ENCODE measurements at places on chromosomes 5 and 9.

GRCh38 chr5:120254385-120254784 is 209.7 kb upstream of the PRR16 start:
- no peak for DNase-seq

DNA sequence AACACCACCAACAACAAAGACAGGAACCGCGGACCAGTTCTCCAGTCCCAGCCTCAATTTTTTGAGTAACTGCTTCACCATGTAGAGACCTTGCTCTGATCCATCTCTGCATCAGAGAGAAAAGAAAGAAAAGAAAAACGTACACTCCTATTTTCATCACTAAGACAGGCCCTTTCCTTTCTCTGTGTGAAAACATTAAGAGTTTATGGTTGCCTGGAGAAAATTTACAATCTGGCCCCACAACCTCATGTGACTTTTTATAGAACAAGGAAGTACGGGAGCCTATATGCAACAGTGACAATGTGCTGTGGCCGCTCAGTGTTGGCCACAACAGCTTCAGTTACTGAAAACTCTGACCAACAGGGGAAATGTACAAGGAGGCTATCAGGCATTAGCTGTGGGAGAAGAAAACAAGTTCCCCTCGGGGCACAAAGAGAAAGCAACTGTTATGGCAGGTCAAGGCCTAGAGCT is 272.9 kb upstream of the PTGER4 start:
- DNase-seq, result no peak

DNA sequence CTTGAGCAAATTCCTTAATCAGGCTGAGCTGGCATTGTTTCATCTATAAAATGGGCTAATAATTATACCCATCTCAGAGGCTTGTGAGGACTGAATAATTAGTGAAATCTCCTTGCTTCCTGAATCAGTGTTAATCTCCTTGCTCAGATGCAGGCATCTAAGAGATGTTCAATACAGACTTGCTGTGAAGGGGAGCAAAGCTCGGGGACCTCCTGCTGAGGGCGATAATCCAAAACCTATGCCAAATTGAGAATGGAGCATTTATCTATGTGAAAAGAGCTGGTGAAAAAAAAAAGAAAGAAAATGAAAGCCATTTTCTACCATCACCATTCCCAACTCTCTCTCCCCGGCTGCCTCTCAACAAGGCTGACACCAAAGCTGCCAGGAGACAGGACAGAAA is 37.3 kb downstream of the ADRA1B start:
- no peak for DNase-seq

DNA sequence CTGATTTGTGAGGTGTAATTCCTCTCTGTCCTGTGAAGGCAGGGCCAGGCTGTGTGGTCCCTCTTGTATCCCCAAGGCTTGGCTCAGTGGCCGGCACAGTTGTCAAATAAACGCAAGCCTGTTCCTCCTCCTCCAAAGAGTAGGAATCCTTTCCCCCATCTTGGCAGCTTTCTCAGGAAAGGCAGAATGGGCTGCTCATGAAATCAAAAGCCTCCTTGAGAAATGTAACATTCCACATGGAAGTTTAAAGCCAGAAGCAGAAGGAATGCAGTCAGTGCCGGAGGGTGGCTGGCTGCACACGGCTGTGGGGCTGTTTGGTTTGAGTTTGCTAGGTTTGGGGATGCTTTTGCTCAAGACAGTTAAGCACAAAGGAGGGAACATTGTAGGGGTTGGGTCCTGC is 34.5 kb upstream of the MED10 start:
- DNase-seq, result no peak

GRCh38 chr5:74408150-74409043 is 232.1 kb downstream of the ENC1 start:
- no peak for DNase-seq

GRCh38 chr5:120568711-120569110 is 104.6 kb downstream of the PRR16 start:
- DNase-seq, result no peak

GRCh38 chr5:148970228-148970627 is 92.6 kb downstream of the SH3TC2 start:
- DNase-seq, result no peak

DNA sequence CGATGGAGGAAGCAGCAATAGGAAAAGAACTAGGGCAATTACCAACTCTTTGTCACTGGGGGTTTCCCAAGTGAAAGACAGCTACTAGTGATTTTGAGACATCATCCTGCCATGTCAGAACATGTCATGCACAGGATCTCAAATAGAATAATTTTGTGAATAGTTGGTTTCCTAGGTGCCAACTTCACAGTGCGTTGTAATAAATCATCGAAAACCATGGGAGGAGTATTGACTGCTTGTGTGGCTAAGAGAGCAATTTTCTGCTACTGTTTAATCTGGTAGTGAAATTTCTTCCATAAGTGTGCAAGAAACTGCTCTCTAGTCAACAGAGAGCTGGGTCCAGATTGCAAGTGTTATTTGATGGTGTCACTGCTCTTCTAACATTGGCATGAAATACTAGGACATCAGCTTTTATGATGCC is 168.6 kb downstream of the NNT start:
- no peak for DNase-seq

DNA sequence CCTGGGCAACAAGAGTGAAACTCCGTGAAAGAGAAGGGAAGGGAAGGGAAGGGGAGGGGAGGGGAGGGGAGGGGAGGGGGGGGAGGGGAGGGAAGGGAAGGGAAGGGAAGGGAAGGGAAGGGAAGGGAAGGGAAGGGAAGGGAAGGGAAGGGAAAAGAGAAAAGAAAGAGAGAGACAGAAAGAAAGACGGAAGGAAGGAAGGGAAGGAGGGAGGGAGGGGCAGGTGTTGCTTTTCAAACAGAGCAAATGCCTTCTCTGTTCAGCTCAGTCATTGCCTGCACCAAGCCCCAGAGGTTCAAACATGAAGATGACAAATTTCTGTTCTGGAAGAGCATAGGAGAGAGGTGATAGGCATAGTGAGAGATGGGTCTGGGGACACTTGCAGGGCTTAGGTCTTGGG is 330.0 kb downstream of the DRD1 start:
- no peak for DNase-seq

DNA sequence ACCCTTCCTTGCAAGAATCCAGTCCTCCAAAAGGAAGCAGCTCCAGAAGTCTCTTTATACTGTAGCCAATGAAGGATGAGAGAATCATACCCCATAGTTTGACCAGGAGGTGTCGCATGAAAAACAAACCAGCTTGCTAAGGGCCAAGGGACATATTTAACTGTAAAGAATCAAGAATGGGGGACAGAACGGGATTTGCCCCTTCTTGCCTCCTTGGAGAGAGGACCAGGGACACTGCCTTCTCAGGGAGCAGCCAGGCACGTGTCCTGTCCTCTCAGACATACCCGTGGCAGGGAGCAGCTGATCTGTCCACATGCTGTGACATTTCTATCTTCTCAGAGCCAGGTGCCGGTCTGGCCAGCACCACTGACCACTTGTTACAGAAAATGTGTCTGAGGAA is 11.7 kb downstream of the PRUNE2 start:
- no peak for DNase-seq

- no peak for DNase-seq
Observed at GRCh38 chr9:79962150-79962549, 390.4 kb downstream of the TLE4 start.

DNA sequence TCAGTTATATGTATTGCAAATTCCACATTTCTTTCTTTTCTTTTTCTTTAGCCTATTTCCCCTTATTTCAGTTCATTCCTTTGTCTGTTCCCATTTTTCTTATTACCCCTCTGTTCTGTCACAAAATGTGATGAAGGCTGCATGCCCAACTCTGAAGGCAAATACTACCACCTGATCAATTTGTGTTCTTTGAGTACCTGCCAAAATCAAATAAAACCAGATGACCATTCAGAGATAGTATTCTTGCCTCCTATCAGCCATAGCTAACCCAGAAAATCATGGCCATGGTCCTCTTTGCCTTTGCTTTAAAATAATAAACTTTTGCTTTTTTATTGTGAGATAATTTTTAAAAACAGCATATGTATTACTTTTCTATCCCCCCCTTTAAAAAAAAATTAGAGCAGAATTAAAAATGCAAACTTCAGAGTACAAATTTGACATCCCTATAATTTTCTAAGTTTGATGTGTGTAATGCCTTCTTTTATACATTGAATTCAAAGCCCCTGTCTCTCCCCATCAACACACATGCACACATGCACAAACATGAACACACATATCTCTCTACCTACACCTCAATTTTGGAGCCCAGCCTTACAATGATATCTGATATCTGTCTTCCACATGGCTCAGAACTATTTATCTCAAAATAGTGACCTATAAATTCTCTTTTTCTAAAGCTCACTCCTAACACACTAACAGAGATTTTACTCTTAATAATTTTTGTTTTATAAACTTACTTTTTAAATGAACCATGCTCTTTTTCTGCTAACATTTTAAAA is 3.5 kb downstream of the RFESD start:
- no peak for DNase-seq

DNA sequence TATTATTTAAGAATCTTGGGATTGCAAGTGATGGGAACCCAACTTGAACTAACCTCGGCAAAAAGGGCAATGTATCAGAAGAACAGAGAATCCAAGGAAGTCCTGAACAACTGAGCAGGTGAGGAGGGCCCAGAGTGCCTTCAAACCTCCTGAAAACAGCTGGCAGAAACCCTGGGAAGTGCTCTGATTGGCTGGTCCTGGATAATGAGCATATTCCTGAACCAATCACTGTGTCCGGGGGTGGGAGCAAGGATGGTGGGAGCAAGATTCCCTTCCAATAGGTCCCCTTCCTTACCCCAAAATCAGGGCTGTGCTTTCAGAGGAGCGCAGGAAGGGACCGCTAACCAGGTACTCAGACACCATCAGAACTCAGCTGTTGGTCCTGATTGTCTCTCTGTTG is 31.9 kb upstream of the TBC1D2 start:
- DNase-seq, result no peak

DNA sequence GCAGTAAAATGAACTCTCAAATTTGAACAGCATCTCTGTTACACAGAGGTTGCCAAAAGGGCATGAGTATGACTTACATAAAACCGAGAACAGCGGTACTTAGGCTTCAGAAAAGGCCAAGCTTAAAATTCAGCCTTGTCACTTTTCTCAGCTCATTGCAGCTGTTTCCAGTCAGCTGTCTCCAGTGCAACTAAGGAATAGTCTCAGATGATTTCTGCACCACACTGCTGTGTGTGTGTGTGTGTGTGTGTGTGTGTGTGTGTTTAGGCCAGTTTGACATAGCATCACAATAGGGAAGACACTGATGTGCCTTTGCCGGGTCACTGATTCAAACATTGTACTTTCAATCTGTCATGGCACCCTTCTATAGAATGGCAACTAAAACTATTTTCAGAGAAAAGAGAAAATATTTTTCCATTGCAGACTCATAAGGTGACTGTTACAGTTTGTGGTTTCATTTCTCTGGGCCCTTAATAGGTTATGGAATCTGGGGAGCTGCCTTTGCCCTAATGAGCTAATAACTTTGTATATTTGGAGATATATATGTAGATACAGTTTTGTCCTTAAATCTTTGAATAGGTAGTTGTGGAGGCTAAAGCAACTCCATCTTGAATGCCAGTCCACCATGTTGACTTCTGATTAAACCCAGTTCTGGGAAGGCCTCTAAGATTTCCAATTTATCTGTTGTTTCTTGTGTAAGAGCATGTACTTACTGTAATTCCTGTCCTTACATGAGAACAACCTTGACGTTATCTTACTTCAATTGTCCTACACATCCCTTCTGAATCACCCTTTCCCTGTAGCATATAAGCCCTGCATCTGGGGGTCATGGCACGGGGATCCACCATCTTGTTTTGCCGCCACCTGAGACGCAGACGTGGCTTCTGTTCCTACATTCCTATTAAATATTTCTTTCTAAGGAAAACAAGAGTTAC is 4.5 kb downstream of the LSM11 start:
- DNase-seq, result no peak

DNA sequence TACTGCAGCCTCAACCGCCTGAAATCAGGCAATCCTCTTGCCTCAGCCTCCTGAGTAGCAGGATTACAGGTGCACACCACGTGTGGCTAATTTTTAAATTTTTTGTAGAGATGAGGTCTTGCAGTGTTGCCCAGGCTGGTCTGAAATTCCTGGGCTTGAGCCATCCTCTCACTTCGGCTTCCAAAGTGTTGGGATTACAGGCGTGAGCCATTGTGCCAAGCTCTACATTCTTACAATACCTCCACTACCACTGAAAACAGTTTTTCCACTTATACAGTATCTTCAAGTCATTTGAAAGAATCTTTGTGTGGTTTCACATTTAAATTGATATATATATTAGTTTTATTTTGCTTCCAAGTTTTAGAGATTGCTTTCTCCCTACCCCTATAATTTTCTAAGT is 42.6 kb downstream of the LARP1 start:
- no peak for DNase-seq

GRCh38 chr9:92706218-92706940 is 36.4 kb upstream of the IPPK start:
- DNase-seq, result no peak

GRCh38 chr5:178563621-178564020 is 26.6 kb downstream of the COL23A1 start:
- DNase-seq, result no peak

DNA sequence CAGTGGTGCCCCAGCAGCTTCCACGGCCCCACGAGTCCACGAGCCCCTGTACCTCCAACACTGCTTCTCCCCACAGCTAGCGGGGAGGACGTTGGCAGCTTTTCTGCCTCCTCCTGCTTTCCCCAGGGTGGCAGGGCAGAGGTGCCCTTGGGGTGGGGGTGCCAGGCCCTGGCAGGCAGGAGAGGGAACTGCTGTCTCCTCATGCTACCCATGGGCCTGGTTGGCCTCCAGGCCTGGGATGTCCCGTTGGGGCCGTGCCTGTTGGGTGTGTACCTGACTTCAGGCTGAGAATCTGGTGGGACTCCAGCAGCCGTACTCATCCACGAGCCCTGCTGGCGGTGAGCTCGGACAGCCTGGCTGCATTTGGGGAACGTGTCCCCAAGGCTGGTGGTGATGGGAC is 27.3 kb downstream of the RXRA start:
- DNase-seq, result no peak

- no peak for DNase-seq
Observed at GRCh38 chr5:107242411-107243219, 428.1 kb downstream of the EFNA5 start.

DNA sequence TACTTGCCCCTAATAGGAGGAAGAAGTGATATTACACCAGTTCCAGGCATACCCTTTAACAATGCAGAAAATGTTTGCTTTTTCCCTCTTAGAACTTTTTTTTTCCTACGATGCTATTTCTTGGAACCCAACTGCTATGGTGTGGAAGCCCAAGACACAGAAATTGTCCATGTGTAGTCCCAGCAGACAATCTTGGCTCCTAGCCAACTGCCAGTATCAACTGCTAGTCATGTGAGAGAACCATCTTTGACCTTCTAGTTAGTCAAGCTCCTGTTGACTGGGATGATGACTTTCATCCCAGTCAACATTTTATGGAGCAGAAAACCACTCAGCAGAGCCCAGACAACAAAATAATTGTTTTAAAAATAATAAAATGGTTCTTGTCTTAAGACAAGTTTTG is 532.4 kb downstream of the TLR4 start:
- DNase-seq, result no peak

- DNase-seq, result no peak
Observed at GRCh38 chr9:19028835-19029451, 4.1 kb downstream of the SAXO1 start.
